ENCODE measurements at places on chromosomes 1 and 21.

- DNase-seq: no peak
Measured at GRCh38 chr1:222018041-222018440, 276.2 kb upstream of the DUSP10 start.

DNA sequence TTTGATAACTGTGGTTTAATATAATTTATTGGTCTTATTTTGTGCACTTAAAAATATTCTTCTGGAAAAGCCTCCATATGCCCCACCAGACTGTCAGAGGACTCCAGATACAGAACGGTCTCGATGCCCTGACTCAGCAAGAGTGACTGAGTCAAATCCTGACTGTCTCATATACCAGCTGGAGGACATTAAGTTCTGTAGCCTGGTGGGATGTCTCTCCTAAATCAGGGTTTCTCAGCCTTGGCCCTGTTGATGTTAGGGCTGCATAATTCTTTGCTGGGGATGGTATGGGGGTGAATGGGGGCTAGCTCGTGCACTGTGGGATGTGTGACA lies 67.7 kb upstream of the TLR5 start:
- DNase-seq: no peak

GRCh38 chr1:55047611-55048010 lies 8.3 kb downstream of the PCSK9 start:
- no peak for DNase-seq

GRCh38 chr1:18256282-18257235 lies 149.0 kb downstream of the IGSF21 start:
- DNase-seq: no peak

DNA sequence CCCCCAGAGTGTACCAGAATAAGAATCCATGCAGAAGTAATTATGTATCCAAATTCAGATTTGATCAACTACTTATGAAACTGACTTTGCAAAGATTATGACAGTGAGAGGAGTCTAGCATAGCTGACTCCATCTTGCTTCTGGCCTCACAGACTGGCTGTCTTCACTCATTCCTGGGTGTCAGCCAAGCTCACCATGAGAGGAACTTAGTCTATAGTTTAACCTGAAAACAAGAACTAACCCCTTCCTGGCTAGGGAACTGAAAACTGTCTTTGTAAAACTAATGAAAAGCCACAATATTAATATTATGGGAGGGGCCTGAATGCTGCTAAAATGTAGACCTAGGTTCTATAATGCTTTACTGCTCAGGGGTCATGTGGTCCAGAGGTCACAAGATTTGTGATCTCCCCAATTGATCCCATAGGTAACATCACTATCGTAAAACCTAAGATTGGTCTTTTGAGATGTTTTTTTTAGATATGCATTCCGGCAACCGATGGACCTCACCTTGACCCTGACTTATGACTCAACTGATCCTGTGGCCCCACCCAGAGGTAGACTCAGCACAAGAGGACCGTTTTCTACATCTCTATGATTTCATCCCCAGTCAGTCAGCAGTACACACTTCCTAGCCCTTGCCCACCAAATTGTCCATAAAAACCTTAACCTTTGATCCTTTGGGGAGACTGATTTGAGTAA lies 55.2 kb downstream of the ATP1B1 start:
- no peak for DNase-seq

DNA sequence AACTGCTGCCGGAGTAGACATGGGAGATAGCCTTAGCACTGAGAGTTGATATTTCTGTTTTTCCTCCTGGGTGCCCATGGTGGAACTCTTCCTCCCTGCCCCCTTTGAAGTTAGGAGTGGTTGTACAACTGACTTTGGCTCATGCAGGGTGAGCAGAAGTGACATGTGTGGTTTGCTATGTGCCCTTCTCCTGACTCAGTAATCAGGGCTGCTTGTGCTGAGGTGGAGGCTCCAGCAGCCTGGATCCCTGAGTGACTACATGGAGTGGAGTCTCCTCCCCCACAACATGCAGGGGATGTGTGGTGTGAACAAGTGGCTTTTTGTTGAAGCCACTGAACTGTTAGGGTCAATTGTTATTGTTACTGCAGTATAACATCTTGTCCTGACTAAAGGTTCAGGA lies 261.6 kb downstream of the CAMTA1 start:
- no peak for DNase-seq
